CD4-positive, alpha-beta T cell treated with Interleukin-6 at 100 ng/mL for 8 hours (primary cell): ENCODE measurements at places on chromosomes 16 and 17.

GRCh38 chr16:49866595-49867071, 10.7 kb upstream of the ZNF423 start:
- no peak for DNase-seq

DNA sequence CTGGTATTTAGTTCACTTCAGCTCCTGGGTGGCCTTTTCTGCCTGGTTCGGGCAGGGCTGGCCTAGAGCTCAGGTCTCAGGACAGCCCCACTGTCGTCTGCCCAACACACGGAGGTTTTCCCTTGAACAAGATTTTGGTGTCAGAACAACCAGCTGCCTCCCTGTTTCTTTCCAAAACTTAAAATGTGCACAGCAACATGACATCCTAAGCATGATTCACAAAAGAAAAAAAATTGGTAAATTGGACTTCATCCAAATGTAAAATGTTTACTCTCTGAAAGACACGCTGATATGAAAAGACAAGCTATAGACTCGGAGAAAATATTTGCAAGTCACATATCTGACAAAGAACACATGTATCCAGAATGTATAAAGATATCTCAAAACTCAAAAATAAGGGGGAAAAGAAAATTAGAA, 197.8 kb upstream of the CHMP6 start:
- DNase-seq, result no peak

DNA sequence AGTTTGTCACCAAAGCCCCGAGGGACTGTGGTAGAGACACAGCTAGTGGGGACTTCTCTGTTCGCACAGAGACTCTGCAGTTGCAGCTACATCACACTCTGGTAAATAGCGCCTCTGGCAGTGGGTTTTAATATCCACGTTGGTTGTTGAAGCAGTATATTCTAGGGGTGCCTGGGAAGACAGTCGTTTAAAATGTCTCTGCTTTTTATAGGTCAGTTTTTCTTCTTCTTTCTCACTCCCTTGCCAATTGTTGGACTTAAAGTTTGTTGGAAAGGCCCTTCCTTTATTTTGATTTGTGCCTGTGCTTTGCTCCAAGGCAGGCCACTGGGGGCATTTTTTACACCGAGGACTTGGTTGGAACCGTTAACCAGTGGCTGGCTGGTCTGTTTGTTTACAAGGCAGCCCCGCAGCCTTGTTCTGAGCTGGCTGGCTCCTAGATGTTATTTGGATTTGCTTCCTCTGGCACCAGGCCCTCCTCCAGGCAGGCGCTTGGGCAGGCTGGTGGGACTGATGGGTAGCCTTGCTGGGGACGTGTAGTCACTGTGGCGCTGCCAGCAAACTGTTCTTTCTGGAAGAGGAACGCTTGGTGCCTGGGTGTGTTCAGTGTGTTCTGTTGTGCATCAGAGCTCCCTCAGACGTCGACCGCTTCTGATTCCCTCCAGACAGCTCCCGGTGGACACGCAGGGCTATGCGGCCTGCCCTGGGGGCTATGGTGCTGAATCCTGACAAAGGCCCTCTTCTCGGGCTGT, 218.2 kb upstream of the CHMP6 start:
- DNase-seq, result no peak

DNA sequence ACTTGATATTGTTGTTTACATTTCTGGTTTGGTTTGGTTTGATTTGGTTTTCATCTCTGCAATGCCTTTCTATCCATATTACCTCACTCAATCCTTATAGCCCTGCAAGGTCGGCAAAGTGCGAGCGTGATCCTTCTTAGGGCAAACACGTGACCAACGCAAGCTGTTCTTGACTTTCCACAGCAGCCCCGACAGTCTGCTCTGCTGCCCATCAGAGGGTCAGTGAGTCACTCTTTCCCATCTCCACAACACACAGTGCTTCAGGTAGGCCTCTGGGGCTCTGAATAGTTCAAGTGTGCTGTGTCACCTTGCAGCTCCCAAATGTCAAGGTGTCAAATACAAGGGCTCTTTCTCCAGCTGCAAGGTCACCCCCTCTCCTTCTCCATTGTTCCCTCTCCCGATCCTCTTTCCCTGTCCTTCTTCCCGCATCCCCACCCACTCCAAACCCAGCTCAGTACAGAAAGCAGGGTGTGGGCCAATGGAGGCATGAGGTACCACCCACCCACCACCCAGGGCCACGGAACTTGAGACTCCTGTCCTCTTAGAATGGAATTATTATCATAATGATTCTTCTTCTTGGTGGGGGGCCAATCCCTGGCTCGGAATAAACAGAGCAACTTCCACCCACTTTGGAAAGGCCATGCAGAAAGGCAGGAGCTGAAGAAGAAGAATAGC, 139.7 kb downstream of the SLC39A11 start:
- DNase-seq, result no peak

DNA sequence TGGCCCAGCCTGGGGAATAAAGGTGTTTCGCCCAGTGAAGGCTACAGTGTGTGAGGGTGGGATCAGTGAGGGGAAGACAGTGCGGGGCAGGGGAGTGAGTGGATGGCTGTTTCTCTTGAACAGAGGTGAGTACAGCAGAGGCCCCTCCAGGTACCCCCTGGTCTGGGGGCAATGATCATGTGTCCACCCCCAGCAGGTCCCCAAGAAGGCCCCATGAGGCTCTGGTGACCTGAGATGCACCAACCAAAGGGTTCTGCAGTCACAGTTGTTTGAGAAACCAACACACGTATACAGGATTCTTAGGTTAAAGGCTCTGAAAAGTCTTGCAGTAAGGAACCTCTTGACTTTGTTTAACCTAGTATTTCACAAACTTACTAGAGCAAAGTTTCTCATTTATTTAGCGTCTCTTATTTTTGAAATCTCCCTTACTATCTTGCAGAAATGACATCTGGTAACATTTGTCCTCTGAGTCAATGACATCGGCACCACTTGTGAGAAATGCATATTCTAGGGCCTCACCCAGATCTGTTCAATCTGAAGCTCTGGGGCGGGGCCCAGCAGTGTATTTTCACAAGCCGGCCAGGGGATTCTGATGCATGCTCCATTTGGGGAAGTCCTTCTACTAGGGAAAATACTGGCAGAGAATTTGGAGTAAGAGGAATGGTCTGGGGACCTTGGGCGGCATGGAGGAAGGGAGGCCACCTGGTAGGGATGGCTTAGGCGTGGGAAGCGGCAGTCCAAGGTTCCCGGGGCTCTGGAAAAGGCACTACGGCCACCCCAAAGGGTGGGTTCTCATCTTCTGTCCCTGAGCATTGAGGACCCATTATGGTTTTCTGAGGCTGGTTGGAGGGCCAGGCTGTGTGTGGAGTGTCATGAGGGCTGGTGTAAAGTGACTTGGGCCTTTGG, 217.3 kb downstream of the NTN1 start:
- no peak for DNase-seq

- no peak for DNase-seq
Measured at GRCh38 chr16:85422196-85422631, 190.9 kb upstream of the GSE1 start.

- DNase-seq, result no peak
Measured at GRCh38 chr16:83917152-83918120, 18.5 kb downstream of the MLYCD start.

- DNase-seq, result peak; percentile 58
Measured at GRCh38 chr16:57128771-57129389, 36.5 kb downstream of the CPNE2 start.

- DNase-seq, result no peak
Measured at GRCh38 chr17:40791787-40792436, 7.8 kb downstream of the KRT28 start.

DNA sequence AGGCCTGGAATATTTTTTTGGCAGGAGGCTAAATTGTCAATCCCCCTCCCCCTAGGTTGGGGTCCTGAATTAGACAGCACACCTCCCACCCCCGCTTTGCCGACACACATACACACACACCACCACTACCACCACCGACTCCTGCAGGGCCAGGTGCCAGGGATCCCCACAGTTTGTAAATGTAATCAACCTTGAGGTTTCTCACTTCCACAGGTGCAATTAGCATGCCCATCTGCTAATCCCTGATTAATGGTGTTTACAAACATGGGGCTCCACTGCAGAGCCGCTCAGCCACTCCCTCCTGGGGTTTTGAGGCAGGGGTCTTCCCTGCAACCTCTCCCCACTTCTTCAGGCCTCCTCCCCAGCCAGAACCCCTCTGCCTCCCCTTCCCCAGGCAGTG, 11.8 kb downstream of the MRM1 start:
- no peak for DNase-seq

DNA sequence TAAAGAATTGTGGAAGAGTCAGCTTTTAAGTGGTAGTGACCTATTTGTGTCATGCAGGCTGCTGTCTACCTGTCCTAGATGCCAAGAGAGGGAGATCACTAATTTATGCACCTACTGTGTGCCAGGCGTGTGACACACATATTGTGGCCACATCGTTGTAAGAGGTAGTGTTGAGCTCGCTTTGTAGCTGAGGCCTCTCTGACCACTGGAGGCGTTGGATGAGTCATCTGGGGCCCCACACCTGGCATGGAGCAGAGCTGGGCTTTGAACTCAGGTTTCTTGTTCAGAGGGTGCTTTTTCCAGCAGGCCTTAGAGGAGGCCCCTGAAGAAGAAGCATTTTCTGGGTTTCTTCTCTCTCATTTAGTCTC, 52.3 kb upstream of the LGALS9 start:
- DNase-seq, result no peak

- DNase-seq, result no peak
Measured at GRCh38 chr16:14375132-14375491, 254.9 kb downstream of the PARN start.

DNA sequence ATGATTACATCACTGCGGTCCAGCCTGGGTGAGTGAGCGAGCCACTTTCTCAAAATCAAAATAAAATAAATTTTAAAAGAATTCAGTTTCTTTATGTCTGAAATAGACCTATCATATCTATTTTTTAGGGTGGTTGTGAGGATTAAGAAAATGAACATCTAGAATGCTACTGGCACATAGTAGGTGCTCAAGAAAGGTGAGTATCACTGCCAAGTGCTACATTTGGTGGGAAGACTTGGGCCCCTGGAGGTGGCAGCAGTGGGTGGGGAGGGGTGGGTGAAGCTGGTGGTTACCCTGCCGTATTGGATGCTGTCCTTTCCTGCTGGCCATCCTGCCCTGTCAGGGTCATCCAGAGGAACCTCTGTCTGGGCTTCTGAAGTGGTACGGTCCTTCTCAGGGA, 50.3 kb downstream of the ABCC6 start:
- DNase-seq, result no peak

DNA sequence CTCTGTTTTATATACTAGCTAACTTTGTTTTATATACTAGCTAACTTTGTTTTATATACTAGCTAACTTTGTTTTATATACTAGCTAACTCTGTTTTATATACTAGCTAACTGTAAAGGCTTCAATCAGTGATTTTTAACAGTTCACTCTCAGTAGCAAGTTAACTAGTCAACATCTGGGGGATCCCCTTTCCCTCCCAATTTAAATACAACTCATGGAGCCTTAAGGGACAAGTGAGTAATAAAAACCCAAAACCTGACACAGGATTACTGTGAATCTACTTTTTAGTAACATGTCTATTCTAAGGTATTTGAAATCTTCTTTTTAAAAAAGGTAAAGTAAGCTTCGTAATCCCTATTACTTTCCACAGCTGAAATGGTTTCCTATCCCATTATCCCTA, 32.2 kb downstream of the FAM222B start:
- DNase-seq, result no peak

DNA sequence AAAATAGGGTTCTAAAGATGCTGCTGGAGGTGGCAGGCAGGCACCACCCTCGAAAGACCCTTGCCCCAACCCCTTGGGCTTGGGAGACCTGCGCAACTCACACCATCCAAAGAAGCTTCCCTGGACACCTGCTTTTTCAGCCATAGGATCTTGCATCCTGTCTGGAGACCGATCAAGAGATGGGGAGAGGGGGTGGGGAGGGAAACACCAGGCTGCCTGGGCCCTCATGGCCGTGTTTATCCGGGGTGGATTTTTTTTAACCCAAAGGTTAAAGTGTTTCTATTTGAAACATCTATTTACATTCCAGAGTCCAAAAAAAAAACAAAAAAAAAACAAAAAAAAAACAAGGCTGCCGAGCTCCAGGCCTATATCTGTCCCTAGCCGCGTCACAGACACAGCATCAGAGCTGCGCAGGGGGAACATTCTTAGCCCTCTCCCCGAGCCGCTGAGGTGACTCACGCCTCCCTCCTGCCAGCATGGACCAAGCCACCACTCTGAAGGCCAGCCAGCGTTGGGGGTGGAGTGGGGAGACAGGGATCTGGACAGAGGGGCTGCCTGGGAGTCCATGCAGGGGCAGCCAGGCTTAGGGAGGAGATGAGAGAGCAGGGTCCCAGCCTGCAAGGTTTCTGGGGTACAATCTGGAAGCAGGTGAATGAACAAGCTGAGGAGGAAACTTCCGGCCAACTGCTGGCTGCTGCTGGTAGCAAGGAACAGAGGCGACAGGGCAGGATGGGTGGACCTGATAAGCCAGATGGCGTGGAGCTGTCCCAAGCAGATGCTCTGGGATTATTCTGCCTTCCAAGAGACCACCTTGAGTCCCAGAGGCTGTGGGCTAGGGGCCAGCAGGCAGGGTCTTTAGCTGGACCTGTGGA, 14.8 kb downstream of the HDAC5 start:
- no peak for DNase-seq

GRCh38 chr17:51650202-51650601, 389.9 kb downstream of the UTP18 start:
- no peak for DNase-seq

DNA sequence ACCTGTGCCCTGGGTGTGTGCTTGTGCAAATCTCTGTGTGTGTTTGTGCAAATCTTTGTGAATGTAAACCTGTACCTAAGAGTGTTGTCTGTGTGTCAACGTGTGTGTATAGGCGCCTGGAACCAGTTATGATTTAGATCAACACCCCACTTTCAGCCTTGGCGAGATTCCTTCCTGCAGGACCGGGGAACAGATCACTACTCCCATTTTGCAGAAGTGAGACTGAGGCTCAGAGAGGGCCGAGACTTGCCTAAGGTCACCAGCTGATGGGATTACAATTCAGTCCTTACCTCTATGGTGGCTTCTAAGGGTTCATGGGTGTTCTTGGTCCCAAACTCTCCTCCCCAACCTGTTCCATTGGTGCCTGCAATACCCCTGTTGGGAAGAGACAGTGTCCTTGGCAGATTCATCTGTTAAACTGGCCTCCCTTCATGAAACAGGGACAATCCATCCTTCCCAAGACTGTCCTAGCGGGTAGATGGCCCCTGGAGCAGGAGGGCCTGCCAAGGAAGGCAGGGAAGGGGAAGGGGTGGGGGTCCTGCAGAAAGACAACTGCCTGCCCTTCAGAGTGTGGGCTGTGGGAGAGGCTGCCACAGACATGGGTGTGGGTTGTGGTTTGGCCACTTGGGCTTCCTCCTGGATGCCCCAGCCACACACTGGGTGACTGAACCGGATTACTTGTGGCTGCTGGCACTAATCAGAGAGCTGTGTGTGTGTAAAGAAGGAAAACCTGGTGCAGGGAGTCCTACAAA, 6.9 kb upstream of the MAPK7 start:
- DNase-seq, result no peak

- no peak for DNase-seq
Measured at GRCh38 chr17:36640836-36641235, 39.5 kb downstream of the MRM1 start.
